ENCODE measurements at places on chromosomes 3 and 15. TPM values are rescaled to one million over a fixed set of nuclear protein-coding genes. Genes with fewer than 3 reads are reported as not detected.

GRCh38 chr3:38725726-38726419 lies 76.4 kb upstream of the SCN5A start:
- no peak for DNase-seq

- DNase-seq, result no peak
Measured at GRCh38 chr15:76903251-76903681, 1.9 kb downstream of the SCAPER start.

DNA sequence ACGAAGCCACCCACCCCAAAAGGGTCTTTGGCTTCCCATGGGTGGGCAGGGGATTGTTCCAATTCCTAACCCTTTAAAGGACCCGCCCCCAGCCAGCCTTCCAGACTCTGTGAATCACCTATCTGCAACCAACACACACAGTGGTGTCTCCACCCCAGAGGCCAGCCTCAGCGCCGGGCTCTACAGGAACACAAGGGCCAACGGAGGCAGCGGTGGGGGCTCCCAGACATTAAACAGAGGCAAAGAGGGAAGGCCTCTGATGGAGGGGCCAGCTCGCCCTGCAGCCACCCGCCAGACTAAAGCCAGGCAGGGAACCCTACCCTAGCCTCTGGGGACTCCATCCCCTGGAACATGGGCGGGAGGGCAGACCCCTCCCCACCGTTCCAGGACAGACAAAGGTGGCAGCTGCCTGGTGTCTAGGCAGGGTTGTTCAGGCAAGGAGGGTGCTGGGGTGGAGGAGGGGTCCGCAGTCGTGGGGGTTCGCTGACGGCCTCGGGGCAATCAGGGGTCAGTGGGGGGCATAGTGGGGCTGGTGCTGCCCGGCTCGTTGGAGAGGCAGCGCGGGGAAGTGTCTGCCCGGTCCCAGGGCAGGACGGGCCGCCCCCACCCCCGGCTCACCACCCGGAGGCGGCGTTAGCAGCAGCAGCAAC lies 448 bp downstream of the SHISA5 start:
- DNase-seq, result no peak

DNA sequence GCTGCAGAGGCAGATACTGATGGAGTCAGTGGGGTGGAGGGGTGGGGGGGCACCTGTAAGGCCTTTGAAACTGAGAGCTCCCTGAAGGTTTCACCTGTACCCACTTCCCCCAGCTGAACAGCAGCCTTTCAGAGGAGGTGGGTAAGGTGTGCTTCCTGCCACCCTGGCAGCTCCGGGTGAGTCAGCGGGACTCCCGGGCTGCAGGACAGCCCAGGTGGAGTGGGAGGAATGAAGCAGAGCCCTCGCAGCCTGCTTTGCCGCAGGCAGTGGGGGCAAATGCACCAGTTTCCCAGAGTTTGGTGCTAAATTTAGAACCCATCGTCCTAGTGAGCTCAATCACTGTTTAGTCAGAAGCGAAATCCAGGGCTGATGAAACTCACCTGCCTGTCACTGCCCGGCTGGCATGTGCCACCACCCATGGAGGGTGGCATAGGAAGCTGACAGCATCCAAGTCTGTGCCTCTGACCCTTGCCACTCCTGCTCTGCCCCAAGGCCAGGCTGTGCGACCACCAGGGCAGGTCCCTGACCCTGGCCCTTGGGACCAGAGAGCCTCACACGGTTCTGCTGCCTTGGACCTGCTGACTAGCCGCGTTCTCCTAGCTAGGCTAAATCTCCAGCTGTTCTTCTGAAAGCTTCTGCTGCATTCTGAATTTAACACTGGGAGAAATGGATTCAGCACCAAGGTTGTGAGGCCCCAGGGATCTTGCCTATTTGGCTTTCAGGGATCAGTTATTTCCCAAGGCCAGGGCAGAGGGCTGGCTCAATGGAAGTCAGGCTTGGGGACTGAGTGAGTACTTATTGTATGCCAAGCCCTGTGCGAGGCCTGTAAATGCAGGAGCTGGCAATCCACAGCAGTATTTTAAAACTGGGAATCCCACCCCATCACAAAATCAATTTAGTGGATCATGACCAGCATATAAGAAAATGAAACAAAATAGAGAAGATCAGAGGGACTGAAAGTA lies 67.3 kb upstream of the RASGRF1 start:
- peak; percentile 68 for DNase-seq

GRCh38 chr3:71689291-71689690 lies 35.9 kb downstream of the EIF4E3 start:
- DNase-seq, result no peak

DNA sequence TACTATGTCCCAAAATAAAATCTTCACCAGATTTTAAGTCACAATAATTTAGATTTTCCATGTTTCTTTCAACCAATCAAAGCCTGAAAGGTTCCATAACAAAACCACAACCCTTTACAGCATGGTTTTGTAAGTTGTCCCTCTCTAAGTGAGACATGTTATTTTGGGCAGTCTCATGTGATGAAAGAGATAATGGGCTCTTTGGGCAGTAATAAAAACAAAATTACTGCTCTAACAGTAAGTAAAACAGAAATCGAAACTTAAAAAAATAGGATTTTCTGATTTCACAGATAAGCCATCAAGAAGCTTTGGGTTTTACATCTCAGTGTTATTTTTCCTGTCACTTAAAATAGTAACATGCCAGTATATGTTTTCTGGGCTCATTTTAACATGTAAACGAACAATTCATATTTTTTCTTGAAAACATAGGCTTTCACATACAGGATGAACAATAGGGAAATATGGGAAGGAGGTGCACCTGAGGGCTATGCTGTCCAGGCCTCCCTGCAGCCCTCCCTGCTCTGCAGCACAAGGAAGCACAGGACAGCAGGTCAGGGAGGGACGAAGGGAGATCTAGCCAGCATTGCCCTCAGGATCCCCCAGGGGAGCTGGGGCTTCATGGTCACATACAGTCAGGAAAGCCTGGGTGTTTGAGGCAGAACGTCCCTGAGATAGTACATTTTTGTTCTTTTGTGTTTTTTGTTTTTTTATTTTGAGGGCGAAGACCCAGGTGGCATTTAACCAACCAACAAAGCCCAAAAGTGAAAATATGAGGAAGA lies 157.4 kb downstream of the SHOX2 start:
- DNase-seq, result no peak

DNA sequence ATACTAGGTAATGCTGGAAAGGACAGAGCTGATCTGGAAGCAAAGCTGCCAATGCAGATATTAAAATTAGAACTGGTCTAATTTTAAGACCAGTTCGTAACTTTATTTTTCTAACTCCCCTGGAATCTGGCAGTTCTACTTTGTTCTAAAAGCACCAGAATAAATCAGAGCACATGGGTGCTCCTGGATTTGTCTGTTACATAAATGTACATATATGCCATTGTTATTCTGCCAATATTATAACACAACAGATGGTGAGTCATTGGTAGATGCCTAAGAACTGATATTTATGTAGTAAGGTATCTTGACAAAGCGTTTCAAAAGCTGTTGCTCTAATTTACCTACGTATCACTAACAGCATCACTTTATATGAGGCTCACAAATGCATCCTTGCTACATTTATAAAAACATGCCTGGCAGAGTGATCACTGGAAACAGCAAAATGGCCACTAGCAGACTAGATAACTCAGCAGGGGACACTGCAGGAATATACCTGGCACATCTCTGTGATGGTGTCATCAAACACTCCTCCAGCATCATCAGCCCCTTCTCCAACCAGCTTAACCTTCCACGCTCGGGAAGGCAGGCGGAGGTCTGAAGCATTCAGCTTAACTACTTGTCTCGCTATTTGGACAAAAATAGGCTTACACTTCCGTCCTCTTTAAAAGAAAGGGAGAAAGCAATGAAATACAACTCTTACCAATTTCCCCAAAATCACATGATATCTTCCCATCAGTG lies 26.2 kb downstream of the FBXL22 start:
- DNase-seq, result no peak

DNA sequence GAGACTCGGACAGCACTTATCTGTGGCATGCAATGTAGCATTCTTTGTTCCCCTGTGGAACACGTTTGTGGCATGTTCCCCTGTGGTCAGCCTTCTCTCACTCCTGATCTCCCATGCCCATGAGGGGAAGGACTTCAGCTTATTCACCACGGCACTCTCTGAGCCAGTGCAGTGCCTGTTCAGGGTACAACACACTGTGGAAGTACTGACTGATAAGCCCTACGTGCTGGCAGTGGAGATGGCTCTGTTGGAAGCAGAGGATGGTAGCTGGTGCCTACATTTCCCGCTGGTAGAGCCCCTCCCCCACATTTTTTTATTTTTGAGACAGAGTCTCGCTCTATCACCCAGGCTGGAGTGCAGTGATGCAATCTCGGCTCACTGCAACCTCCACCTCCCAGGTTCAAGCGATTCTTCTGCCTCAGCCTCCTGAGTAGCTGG lies 43.5 kb upstream of the ETV5 start:
- no peak for DNase-seq

GRCh38 chr3:32104492-32104891 lies 1.9 kb upstream of the GPD1L start:
- no peak for DNase-seq

- no peak for DNase-seq
Measured at GRCh38 chr3:175287361-175287963, 428.3 kb downstream of the NAALADL2 start.

GRCh38 chr3:31455524-31455923 lies 77.2 kb upstream of the STT3B start:
- DNase-seq, result no peak

The PLOD2 gene
- 84.7 TPM for total RNA-seq

The PRR20G gene
- total RNA-seq, result not detected

The MNS1 gene
- 0.52 TPM for total RNA-seq

The DLEC1 gene
- 0.42 TPM for total RNA-seq

The P2RY14 gene
- total RNA-seq, result 12.0 TPM

The DNAJA4 gene
- 23.5 TPM for total RNA-seq

The FAM3D gene
- total RNA-seq, result not detected

The RETNLB gene
- not detected for total RNA-seq

The ZDHHC23 gene
- 2.0 TPM for total RNA-seq
